ENCODE measurements at places on chromosomes 1 and 21.

DNA sequence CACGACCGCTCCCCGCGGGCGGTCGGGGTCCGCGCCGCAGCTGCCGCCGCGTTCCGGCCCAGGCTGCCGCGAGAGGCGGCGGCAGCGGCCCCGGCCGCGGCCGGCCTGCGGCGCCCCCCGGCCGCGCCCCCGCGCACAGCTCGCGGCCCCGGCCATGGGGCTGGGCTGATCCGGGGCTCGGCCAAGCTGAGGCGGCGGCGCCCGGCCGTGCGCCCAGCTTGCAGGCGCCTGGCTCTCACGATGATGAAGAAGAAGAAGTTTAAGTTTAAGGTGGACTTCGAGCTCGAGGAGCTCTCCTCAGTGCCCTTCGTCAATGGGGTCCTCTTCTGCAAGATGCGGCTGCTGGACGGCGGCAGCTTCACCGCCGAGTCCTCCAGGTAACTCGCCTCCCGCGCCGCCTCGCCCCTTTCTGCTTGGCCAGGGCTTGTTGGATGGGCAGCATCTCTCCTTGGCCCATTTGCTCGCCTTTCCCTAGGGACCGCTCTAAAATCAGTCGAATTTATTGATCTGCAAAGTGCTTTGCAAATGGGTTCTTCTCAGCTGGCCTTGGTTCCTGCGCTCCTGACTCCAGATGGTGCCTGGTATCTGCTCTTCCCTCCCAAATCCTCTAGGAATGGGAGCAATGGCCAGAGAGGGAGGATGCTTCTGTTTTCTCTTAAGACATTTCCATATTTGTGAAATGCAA lies 431 bp downstream of the EEIG2 start:
- peak; percentile 79 for DNase-seq

DNA sequence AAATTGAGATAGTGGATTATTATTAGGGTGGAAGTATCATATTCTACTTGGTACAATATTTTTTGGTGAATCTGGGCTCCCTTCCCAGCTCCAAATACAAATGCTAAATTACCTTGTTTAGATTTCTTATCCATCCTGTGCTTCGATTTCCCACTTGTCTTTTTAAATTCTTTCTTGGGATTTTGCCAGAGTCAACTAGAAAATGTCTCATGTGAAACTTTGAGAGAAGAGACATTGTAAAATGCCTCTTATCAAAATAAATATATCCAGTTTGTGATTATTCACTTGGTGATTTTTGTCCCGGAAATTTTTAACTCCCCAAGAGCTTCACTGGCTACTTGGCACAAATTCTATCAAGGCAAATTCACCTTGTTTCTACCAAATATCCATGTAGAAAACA lies 202.0 kb downstream of the FMN2 start:
- DNase-seq, result no peak

GRCh38 chr21:37828556-37828955 lies 87.7 kb downstream of the KCNJ6 start:
- DNase-seq, result no peak

DNA sequence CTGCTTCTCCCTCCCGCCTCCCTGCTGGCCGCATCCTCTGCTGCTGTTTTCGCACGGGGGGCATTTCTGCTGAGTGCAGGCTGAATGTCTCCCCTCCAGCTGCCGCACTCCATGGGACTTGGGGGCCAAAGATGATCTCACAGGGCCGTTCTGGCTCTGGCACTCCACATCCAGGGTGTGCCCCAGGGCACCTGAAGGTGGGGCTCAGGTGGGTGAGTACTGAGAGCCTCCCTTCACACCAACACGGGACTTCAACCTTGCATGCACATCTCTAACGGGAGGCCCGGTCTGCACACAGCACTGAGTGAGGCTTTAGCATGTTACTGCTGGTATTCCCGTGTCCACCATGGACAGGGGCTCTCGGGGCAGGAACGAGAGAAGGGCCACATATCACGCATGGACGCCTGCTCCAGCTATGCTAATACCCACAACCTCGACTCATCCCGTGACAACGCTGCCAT lies 88.9 kb downstream of the DMRTB1 start:
- no peak for DNase-seq

DNA sequence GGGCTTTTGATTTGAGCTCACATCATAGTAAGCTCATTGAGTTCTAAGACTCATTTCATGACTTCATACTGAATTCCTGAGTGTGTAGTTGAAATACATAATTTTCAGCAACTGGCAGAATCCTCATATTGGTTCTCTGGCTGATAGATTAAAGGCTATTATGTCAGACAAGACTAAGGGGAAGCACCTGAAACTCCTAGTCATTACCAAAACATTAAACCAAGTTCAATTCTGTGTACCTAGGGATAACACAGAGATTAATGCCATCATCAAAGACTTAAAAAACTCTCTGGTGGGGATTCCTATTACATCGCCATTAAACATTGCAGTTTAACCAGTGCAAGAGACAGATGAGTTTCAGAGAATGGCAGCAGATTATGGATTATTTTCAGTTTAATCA lies 339.1 kb downstream of the PTPRC start:
- DNase-seq, result no peak
